GM04504 (cell line): ENCODE measurements at places on chromosomes 4 and X.

GRCh38 chr4:108861334-108861733, 98.5 kb upstream of the ETNPPL start:
- no peak for DNase-seq

GRCh38 chr4:84498203-84498934, 723 bp downstream of the NKX6-1 start:
- no peak for DNase-seq

GRCh38 chrX:141278306-141278705, 36.0 kb upstream of the SPANXC start:
- no peak for DNase-seq

- no peak for DNase-seq
Observed at GRCh38 chrX:43166874-43167273, 388.9 kb upstream of the PPP1R2C start.

- no peak for DNase-seq
Observed at GRCh38 chr4:111618908-111619307, 526.3 kb upstream of the FAM241A start.

- no peak for DNase-seq
Observed at GRCh38 chrX:100973411-100973810, 3.9 kb downstream of the ARL13A start.

- DNase-seq = no peak
Observed at GRCh38 chr4:149280806-149281205, 534.8 kb downstream of the IQCM start.

DNA sequence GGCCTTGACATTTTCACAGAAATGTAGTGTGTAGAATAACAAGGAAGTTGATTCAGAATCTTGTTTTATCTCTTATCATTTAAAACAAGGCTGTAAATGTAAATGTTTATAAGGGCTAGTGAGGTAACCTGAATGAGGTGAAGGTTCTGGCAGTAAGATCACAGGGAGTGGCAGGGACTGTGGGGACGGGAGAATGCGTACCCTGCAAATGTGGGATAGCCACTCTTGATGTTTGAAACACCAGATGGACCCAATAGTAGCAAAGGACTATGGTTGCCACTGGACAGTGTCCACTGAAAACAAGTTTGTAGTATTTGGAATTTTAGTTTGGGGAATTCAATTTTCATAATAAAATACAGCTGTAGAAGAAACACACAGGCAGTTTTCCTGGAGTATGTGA, 155.3 kb downstream of the FHIP1A start:
- DNase-seq = no peak

GRCh38 chr4:51868449-51868847, 25.5 kb downstream of the DCUN1D4 start:
- DNase-seq = no peak

- no peak for DNase-seq
Observed at GRCh38 chr4:2837904-2838496, 5.6 kb upstream of the ADD1 start.

- no peak for DNase-seq
Observed at GRCh38 chr4:106601519-106601918, 232.9 kb upstream of the GIMD1 start.
